ENCODE measurements at places on chromosomes 11 and 22.
A peak's percentile ranks its signal among the peaks of the same experiment; 100 is the strongest.

- DNase-seq, result no peak
Measured at GRCh38 chr11:113332023-113332422, 17.6 kb downstream of the TTC12 start.

DNA sequence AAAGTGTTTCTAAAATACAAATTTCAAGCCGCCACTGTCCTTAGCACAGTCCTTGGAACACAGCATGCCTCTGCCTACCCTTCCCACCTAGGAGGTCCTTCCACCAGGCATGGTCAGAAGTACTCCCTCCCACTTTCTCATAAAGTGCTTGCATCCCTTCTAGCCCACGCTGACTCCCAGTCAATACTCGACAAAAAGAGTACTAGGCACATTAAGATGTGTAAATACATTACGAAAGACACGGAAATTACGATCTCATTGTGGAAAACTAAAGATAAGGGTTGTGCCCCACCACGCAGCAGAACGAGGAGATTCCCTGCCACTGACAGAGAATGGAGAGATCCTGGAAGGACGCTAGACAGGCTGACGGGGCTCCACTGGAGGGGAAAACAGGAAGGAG lies 13.5 kb downstream of the CHKA start:
- DNase-seq, result no peak

GRCh38 chr11:73428699-73429098 lies 52.5 kb downstream of the RELT start:
- DNase-seq, result no peak

GRCh38 chr11:17543574-17544180 lies 539 bp downstream of the USH1C start:
- DNase-seq, result no peak

DNA sequence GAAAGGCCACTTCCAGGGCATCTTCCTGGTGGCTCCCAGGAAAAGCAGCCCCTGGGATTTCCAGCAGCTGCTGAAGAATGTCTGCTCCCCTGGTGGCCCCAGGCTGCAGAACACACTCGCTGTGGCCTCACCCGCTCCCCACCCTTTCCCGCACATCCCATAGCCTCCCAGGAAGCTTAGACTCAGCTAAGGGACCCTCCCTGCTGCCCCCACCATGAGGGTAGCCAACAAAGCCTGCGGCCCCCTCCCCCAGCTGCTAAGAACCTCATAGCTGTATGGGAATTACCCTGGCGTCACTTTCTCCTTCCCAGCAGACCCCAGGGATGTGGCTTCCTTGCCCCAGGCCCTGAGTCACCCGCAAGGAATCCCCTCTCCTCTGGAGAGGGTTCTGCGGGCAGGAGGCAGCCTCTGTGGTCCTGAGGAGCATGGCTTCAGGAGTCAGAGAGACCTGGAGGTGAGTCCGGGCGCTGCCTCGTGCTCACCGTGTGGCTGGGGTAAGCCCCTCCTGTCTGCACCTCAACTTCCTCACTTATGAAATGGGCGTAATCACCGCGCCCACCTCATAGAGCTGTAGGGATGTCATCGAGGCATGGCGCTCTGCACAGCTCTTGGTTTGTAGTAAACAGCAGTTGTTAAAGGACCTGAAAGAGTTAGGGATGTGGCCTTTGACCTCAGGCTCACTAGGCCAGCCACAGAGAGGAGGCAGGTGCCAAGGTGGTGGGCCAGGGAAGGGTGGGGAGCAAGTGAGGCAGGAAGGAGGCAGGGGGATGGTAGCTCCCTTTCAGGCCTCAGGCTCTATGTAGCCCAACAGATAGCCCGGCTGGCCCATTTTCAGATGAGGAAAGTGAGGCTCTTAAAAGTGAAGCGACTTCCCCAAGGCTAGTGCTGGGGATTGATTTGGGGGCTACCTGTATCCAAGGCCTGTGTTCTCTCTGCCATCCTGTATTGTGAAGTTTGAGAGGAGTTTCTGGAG lies 71.2 kb downstream of the LRRC32 start:
- DNase-seq, result peak; percentile 72

DNA sequence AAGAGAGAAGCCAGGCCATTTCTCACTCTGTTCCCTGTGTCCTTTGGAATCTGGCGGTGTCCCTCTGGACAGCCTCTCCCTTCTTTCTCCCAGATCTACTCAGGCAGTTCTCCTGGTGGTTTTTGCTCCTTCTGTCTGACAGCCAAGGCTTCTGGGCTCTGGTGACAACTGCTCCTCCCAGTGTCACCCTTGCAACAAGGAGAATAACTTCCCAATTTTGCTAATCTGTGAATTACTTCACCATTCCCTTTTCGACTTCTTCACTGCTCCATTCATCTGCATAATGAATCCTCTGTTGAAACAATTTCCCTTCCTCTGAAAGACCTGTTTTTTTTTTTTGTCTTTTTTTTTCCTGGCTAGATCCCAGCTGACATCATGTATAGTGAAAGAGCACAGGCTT lies 56.3 kb upstream of the PDE3B start:
- no peak for DNase-seq

- no peak for DNase-seq
Measured at GRCh38 chr11:35227576-35228327, 88.8 kb downstream of the CD44 start.

DNA sequence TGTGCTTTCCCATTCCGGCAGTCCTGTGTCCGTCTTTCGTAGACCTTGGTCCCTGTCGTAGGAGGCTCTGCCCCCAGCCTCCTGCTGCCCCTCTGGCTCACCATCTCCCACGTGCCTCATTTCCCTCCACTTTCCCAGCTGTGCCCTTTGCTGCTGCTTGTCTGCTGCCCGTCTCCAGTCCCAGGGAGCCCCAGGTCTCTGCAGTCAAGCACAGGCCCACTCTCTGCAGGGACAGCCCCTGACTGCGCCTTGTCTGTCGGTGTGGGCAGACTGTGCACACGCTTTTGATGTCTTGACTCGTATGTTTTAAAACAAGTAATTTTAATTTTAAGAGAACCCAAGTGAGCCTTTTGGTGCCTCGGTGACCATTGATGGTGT lies 12.4 kb downstream of the DGCR8 start:
- no peak for DNase-seq

GRCh38 chr11:47899801-47900200 lies 51.7 kb upstream of the NUP160 start:
- DNase-seq, result no peak

DNA sequence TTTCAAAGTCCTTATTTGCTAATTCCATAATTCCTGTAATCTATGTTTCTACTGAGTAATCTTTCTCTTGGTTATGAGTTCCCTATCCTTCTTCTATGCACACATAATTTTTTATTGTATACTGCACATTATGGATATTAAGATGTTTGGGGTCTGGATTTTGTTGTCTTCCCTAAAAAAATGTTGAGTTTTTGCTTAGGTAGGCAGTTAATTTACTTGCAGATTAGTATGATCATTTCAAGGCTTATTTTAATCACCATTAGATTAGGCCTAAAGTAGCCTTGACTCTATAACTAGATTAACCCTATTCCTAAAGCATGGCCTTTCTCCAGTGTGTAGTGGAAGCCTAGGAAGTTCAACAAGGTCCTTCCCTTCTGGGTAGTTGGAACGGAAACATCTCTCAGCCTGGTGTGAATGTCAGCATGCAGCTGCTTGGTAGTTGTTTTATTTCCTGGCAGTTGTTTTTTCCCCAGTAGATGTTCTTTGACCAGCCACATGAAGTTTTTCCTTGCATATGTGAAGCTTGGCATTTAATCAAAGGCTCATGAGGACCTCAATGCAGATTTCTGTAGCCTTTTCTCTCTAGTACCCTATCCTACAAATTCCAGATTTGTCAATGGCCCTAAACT lies 419.3 kb upstream of the NARS2 start:
- DNase-seq, result no peak

GRCh38 chr11:124605719-124606118 lies 5.5 kb upstream of the PANX3 start:
- no peak for DNase-seq

All from astrocyte of the spinal cord (primary cell).